ENCODE measurements at places on chromosomes 3 and 15.

GRCh38 chr3:158101335-158102241, 4.6 kb downstream of the SHOX2 start:
- H3K36me3 ChIP-seq, result peaks cover 5% of the 10 kb centered on the region
- no peak for DNase-seq
- peaks cover 46% of the 10 kb centered on the region for H3K4me1 ChIP-seq
- H3K4me3 ChIP-seq, result no peak overlapping the region

DNA sequence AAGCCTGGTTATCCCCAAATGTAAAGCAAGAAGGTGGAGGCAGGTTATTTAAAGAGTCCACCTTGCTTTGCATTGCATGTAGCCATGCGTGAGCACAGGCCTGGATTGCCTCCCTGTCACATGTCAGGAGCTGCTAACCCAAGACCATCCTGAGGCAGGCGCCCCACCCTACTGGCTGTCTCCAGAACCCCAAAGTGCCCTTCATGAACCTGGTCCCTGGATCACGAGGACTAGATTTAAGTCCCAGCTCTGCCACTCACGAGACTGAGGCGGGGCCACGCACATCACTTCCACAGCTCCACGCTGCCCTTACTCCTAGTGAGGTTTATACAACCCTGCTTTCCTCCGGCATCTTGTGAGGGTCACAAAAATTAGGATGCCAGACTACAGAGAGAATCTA, 17.6 kb downstream of the MRPL46 start:
- peaks cover 5% of the 10 kb centered on the region for H3K4me1 ChIP-seq
- no peak overlapping the region for H3K27ac ChIP-seq
- peaks cover 5% of the 10 kb centered on the region for H3K27me3 ChIP-seq
- DNase-seq, result no peak
- no peak overlapping the region for H3K4me3 ChIP-seq

DNA sequence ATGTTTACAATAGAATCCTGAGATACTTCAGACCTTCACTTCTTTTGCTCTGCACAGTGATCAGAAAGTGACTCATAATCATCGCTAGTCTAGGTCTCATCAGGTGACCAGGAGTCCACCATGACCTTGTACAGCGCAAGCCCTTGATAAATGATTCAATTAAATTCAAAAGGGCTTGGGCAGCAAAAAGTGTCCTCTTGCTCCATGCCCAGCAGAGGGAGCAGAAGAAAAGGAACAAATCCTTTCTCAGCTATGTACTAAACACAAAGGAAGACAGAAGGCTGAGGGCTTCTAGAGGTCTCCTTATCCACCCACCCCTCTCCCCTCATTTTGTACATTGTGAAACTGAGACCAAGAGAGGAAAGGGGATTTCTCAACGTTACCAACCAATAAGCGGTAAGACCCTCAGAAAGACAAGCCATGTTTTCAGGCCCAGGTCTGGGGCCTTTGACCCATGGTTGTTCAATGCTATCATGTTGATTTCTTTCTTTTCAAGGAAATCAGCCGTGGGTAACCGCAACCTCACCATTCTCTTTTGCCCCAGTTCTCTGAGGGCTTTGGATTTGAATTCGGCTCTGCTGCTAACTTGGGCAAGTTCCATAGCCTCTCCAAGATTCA, 74.8 kb downstream of the AQP9 start:
- peaks cover 7% of the 10 kb centered on the region for H3K27me3 ChIP-seq
- no peak for DNase-seq
- H3K4me3 ChIP-seq, result no peak overlapping the region
- H3K4me1 ChIP-seq, result no peaks in the 10 kb centered on the region
- no peak overlapping the region for H3K27ac ChIP-seq

GRCh38 chr15:66241087-66241907, 12.3 kb downstream of the MEGF11 start:
- no peaks in the 10 kb centered on the region for H3K4me1 ChIP-seq
- H3K36me3 ChIP-seq, result no peaks in the 10 kb centered on the region
- no peak overlapping the region for H3K4me3 ChIP-seq
